ENCODE measurements at places on chromosomes 13 and 19.
A peak's percentile ranks its signal among the peaks of the same experiment; 100 is the strongest.

GRCh38 chr13:70014337-70014736 is 93.3 kb upstream of the ATXN8OS start:
- DNase-seq: no peak

GRCh38 chr19:54804101-54804500 is 691 bp downstream of the KIR2DL4 start:
- no peak for DNase-seq

DNA sequence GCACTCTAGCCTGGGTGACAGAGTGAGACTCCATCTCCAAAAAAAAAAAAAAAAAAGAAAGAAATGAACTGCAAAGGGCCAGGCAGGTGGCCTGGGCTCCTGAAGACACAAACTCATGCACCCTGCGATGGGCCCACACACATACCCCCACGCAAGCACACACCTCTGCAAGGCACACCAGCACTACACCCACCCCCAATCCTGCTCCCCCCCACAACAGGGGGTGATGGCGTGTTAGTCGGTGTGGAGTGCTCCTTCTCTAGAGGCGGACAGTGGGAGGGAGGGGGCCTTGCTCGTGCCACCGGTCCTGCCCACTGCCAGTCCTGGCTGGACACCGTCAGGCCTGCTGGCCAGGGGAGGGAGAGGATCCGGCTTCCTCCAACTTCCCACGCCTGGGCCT is 1.6 kb upstream of the SLC8A2 start:
- DNase-seq: no peak

DNA sequence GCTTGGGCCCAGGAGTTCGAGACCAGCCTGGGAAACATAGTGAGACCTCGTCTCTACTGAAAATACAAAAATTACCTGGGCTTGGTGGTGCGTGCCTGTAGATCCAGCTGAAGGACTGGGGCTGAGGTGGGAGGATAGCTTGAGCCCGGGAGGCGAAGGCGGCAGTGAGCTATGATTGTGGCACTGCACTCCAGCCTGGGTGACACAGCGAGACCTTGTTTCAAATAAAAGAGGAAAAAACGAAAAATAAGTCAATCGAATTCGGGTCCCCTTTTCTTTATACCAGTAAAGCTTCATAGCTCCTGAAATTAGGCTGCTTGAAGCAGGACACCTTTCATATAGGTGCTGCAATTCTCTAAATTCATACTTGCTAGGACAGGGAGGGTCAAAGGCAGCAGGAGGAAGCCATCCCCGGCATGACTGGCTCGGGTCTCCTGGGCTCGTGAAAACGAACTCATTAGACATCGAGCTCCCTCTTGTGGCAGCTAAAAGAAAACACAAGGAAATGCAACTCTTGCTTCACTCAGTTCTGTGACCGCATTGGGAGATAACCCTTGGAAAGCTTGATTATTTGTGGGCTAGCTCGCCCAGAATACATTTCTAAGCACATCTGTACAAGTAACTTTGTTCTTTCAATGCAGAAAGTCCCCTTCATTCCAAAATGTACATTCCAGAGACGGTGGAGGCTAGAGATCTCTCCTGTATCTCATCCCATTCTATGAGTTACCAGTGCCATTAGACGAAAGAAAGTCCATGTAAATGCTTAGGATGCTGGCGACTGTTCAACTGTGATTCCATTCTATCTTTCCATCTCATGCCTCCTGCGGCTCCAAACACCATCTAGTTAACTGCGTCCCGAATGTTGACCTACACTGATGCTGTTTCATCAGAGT is 16.8 kb downstream of the FPR2 start:
- DNase-seq: peak; percentile 4

DNA sequence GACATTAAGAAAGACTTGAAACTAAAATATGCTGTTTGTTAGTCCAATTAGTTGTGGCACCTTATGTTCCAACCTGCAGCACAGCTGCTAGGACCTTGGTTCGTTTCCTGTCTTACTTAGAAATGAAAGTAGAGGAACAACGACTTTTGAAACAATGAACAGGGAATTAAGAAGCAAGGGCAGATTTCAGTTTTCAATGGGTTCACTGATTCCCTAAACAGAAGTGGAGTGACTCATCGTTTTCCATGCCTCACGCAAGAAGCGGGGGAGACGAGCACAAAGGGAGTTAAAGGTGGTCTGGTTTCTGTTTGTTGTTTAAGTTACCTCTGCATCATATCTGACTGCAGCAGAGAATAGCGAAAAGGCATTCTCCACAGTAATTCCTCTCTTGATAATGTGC is 44.8 kb downstream of the PHF11 start:
- DNase-seq: no peak

- DNase-seq: no peak
Observed at GRCh38 chr13:52112591-52112990, 16.3 kb downstream of the NEK5 start.

DNA sequence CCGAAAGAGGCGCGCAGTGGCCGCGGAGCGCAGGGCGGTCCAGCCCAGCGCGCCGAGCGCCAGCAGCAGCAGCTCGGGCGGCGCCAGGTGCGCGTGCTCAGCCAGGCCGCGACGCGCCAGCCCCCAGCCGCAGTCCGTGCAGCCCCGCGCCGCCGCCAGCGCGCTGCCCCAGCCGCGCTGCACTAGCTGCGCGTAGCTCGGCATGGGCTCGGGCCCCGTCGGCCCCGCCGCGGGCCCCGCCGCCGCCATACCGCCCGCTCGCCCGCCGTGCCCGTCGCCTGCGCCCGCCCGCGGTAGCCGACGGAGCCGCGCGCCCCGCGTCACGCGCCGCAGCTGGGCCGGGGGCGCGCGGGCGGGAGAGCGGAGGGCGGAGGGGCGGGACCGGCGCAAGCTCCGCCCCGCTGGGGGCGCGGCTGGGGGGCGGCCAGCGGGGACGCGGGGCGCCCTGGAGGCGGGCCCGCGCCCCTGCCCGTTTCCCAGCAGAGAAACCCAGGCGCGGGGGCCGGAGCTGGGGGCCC is at the start of gene CERS1:
Gene CERS1 (minus strand): TSS at position 335 of the 518 bp plus-strand sequence. CDS start 86 bp downstream, at position 249.
- DNase-seq: no peak

GRCh38 chr13:75907044-75907443 is 270.9 kb downstream of the LMO7 start:
- DNase-seq: no peak

DNA sequence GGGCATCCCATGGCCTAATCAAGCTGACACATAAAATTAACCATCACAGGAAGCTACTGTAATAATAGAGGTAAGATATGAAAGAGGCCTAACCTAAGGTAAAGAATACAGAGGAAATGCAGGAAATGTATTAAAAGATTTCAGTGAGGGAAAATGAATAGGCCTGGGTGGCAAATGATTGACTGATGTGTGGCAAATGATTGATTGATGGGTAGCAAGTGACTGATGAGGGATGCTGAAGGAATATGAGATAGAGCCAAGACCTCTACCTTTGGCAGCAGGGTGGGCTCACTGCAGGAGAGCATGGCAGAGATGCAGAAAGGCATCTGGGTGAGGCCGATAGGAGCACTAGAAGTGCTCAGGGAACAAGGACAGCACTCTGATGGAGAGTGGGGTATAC is 172.9 kb downstream of the KCTD12 start:
- no peak for DNase-seq

DNA sequence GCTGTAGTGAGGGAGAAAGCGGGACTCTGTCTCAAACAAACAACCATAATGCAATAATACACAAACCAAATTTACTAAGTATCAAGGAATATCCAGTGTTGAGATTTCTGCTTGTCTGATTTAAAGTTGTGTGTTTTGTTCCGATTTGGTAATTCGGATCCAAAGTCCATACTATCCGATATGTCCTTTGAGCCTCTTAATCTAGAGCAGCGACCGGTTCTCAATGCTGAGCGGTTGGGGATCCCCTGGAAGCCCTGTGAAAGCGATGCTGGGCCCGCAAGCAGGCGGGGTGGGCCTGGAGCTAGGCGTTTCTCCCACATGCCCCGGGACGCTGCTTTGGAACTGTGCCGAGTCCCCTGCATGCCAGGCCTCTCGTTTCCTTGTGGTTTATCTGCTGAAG is 20.2 kb downstream of the C19orf44 start:
- DNase-seq: no peak

DNA sequence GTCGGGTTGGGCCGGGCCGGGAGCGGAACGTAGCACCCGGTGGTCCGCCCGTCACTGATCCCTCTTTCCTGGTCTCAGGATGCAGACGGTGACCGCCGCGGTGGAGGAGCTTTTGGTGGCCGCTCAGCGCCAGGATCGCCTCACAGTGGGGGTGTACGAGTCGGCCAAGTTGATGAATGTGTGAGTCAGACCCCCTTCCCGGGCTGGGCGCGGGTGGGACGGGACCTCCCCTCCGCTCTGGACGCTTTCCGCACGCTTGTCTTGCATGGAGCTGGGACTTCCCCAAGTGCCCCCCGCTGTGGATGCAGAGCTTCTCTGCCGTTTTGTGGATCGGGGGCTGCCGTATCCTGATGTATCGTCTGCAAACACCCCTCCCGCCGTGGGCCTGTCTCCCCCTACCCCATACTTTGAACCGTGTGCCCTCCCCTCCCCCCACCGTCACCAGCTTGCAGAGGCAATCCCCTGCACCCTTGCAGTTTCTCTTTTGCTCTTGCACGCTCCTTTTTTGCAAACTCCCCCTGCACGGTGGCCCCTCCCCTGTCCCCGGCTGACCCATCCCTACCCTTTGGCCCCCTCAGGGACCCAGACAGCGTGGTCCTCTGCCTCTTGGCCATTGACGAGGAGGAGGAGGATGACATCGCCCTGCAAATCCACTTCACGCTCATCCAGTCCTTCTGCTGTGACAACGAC is 669 bp downstream of the GADD45B start:
- no peak for DNase-seq

- no peak for DNase-seq
Observed at GRCh38 chr13:98301721-98302120, 124.7 kb upstream of the RNF113B start.

DNA sequence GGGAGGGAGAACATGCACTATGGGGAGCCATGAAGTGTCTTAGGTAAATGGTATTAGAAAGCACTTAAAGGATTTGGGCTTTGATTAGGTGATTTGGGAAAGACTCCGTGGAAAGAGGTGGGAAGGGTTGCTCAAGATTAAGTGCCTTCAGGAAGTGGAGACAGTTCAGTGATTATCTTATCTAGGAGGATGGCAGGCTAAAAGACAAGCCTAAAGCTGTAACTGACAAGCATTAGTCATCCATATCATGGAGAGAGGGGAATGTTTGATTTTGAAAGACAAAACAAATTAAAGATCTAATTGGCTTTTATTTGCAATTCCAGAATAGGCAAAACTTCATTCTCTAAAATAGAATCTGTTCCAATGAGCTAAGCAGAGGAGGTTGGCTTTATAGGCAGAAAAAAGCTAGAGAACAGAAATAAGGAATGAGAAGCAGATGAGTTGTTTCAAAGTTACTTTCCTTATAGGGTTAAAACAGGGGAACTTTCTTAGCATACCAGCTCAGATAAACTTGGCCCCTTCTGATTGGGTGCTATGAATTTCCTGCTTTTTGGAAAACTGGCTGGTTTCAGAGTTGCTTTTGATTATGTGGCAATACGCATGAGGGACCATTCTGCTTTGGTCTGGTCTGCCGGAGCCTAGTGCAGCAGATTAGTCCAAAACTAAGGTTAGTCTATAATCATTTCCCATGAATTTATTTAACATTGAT is 1.8 kb upstream of the DIAPH3 start:
- DNase-seq: no peak

DNA sequence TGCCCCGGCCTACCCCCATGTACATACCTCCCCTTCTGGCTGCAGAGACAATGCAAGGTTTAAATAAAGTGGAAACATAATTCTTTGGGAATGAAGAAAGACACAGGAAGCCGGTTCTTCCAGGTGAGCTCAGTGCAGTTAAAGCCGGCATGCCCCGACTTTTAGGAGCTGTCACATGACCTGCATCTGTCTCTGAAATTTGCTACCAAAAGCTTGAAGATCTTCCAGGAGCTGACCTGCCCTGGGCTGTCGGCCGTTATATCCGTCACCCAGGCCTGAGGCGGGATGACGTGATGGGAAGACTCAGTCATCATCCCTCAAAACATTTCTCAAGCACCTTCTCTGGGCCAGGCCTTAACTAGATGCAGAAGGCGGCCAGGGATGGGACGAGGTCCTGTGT is 10.3 kb downstream of the RAB8A start:
- no peak for DNase-seq

- no peak for DNase-seq
Observed at GRCh38 chr13:113520571-113520970, 30.1 kb upstream of the DCUN1D2 start.

DNA sequence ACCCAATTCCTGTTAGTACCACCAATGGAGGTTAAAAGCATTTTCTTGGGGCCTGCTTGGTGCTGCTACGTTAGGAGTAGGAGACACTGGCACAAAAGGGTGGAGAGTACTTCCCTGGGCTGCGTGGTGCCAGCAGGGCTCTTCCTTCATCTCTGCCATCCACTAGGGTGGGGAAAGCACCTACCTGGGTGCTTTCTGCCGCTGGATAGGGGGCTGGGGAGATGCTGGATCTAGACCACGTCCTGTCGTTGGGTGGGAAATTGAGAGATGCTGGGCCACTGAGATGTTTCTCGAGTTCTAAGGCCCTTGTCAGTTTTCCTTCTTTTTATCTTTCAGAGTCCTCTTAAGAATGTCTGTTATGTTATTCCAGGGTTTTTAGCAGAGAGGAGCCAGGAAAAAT is 6.7 kb upstream of the FCGBP start:
- DNase-seq: no peak

DNA sequence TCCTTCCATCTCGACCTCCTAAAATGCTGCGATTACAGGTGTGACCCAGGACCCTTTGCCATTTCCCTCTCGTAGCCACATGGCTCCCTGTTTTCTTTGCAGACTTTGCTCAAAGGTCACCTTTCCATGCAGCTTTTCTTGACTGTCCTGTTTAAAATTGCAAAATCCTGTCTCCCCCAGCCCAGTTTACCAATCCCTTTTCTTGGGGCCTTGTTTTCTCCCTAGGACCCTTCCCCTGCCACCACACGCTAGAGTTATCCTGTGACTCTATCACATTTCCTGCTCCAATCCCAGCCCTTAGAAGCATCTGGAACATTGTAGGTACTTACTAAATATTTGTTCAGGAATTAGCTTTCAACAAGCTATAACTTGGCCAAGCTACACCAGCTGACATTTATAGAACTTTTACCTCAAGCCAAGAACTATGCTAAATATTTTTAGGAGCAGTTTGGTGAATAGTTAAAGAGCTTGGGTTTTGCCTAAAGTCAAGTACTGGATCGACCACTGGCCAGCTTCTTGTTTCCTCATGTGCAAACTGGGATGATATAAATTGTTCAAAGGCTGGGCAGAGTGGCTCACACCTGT is 9.1 kb upstream of the SERTAD3 start:
- no peak for DNase-seq

GRCh38 chr13:37495046-37495445 is 103.5 kb downstream of the POSTN start:
- DNase-seq: no peak

All from stimulated activated CD4-positive, alpha-beta T cell treated with anti-CD3 and anti-CD28 coated beads, TNF-alpha, amount 100 ng/mL, for 24 hours (primary cell).